ENCODE measurements at places on chromosomes 4 and X.
A peak's percentile ranks its signal among the peaks of the same experiment; 100 is the strongest.

GRCh38 chrX:22746081-22746480 lies 253.7 kb upstream of the DDX53 start:
- DNase-seq: no peak

DNA sequence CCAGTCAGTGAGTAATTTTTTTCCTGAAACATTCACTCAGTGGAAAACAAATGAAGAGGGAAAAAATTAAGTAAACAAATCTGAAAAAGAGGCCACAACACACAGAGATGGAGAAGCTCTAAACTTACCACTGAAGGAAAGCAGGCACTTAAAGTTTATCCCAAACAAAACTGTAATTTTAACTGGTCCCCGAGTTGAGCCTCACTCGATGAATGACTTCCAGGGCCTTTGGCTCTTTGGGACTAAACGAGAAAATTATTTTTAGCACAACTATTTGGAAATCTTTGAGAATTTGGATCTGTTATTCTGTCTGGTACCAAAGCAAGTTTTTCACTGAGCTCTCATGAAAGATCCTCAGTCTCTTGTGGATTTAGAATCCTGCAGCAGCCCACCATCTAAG lies at the start of gene C1QTNF7:
TSS of gene C1QTNF7 (plus strand) at position 333 of the 400 bp plus-strand sequence. CDS start 7,711 bp downstream, outside the sequence.
- no peak for DNase-seq

DNA sequence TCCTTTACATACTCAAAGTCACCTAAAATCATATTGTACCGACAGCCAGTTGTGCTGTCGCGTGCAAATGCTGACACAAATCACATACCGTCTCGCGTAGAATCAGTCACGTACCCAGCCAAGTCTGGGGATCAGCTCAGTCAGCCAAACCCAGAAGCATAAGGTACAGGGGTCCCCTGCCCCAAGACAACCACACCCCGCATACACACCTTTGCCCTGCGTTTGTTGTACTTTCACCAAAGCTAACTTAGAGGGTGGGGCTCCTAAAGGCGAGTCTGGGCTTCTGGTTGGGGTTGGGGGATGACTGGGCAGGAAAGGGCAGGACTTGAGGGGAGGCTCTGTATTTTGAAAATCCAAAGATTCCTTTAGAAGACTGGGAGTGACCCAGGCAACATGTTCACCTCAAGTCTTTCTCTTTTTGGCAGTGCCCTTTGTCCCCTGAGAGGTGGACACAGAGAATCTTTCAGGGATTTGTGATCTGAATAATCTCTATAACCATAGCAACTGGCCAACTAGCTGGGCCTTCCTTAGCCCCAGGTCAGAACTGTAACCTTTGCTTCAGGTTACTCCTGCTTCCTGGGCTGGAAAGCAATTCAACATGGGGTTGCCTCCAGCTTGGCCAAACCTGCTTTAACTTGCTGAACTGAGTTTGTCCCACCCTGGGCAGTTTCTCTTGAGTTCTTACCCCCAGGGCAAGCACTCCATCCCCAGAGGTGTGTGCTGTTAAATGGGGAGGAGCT lies 992 bp downstream of the GDPD2 start:
- DNase-seq: no peak

DNA sequence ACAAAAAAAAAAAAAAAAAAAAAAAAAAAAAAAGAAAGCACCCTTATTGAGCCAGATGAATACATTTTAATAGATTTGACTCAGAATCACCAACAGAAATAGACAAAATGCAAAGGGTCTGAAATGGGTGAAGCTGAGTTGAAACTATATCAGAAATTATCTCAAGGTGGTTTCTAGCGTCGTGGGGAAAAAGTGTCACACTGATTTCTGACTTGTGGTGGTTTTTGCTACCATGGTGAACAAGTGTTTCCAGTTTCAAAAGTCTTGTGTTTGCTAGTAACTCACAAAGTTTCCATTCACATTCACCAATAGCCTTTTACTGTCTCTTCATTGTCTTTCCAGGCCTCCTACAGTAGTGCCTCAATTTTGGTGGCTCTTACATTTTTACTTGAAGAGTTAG lies 135.5 kb downstream of the ARHGAP24 start:
- DNase-seq: no peak

DNA sequence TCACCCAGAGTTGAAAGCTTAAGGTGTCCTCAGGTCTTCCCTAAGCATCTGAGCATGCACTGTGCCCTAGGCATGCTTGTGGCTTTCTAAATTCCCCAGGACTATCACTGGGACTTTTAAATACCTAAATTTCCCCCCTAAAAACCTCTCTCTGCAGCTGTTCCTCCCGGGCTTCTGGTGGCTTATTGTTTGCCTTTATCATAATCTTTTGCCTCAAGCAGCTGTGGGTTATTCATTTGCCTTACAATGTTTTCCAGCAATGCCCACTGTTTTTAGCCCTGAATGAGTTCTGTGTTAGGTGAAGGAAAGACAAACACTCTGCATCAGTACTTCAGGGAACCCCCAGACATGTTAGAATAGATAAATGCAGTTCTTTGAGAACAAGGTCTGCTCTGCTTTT lies 455.0 kb downstream of the ZIC3 start:
- DNase-seq: no peak

DNA sequence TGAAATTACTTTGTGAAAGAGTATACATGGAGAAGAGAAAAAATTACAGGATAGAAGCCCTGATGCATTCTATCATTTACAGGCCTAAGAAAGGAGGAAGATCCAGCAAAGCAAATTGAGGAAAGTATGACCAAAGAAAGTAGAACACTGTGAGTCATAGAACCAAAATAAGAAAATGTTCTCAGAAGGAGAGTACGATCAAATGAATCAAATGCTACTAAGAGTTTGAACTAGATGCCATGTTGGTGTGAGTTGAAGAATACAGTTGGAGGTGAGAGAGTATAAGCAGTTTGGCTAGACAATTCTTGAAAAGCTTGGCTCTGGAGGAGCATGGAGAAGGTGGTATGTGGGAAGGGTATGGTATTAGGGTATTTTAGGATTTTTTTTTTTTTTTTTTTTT lies 161.8 kb downstream of the RPA4 start:
- no peak for DNase-seq

DNA sequence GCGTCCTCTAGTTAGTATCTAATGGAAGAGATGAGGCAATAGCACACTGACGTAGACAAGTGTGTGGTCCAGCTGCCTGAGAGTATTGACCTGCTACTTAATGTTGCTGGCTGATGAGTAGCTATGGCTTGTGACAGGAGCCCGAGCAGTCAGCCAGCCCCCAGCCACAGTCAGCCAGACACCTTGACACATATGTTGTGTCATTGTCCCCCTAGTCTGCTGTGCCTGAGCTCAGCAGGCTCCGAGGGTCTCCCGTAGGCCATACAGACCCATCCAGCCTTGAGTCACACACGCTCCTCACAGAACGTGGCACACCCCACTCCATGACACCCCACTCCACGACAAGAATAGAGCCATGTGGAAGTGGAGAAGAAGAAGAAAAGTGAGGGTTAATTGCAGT lies 362.1 kb downstream of the UNC5C start:
- no peak for DNase-seq

DNA sequence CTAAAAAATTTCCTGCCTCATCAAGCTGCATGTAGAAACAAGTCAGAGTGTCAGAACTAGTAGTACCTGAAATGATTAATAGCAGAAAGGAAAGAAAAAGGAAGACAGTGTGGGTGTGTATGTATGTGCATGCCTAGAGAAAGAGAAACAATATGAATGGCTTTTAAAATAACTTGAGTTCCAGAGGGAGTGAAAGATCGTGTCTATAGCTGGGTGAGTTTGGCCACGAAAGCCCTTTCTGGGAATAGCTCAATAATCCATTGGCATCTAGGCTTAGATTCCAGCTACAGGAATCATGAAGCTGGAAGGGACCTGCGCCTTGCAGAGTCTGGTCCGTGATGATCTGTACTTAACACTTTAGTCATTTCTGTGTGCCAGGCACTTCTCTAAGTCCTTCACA lies 195.6 kb downstream of the RAPGEF2 start:
- DNase-seq: no peak

GRCh38 chrX:100409610-100410590 lies at the start of gene PCDH19:
Gene PCDH19 (minus strand): TSS chrX:100410273. CDS start chrX:100408597, 1,676 bp downstream.
- DNase-seq: peak; percentile 29

GRCh38 chr4:130146773-130147172 lies 1050.8 kb downstream of the C4orf33 start:
- DNase-seq: no peak

DNA sequence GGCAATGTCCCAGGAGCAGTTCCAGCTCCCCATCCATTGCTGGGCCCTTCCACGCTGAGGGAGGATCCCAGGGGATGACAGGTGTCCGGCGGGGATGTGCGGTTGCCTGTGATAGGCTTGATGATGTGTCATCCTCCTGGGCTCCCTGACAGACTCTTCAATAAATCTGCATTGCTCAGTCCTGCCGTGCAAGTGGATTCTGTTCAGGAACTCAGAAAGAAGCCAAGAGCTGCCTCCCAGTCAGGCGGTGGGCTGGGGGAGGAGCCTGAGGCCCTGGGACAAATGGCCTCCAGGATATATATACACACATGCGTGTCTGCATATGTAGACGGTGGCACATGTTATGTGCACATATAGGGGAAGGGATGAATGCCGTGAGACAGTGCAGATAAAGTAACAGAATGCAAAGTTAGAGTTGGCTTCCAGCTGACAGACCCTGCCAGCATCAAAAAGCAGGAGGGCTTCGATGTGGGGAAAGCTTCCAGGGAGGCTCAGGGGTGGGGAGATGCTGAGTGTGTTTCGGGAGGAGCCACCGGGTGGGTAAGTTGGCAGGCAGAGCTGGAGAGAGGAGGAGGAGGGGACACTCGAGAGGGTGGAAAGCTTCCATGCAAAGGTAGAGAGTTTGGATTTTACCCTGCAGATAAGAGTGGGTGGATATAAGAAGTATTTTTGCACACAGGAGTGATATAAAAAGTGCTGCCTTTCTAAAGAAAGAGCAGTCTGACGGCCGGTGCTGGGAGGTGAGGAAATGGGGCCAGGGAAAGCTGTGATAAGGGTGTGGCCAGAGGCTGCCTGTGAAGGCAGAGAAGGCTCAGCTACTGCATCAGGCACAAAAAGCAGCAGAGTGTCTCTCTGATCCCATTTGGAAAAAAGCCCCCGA lies 28.5 kb upstream of the CRMP1 start:
- DNase-seq: no peak

DNA sequence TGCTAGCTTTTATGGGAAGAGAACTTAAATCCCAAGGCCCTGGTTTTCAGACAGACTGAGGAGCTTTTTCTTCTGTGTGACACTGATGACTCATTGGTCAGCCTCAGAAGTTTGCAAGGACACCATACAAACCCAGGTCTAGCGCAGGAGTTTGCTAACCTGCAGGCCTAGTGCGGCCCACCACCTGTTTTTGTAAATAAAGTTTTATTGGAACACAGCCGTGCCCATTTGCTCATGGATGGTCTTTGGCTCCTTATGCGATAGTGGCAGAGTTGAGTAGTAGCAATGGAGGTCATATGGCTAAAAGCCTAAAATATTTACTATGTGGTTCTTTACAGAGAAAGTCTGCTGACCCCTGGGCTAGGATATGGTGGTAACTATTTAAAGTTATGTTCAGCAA lies 98.3 kb downstream of the STOX2 start:
- no peak for DNase-seq

GRCh38 chr4:95833711-95834194 lies 6.1 kb upstream of the PDHA2 start:
- DNase-seq: no peak

DNA sequence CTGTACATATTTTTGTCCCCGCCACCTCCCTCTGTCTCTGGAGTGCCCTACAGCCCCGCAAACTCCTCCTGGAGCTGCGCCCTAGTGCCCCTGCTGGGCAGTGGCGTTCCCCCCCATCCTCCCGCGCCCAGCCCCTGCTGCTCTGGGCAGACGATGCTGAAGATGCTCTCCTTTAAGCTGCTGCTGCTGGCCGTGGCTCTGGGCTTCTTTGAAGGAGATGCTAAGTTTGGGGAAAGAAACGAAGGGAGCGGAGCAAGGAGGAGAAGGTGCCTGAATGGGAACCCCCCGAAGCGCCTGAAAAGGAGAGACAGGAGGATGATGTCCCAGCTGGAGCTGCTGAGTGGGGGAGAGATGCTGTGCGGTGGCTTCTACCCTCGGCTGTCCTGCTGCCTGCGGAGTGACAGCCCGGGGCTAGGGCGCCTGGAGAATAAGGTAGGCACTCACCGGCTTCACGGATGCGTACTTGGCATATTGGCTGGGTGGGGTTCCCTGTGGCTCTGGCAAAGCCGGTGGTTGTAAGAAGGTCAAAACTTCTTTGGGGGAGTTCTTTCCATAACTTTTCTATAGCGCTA lies 653 bp downstream of the HHIP start:
- no peak for DNase-seq

- no peak for DNase-seq
These were observed 79.2 kb downstream of the SLC2A9 start for GRCh38 chr4:9942139-9942538.

DNA sequence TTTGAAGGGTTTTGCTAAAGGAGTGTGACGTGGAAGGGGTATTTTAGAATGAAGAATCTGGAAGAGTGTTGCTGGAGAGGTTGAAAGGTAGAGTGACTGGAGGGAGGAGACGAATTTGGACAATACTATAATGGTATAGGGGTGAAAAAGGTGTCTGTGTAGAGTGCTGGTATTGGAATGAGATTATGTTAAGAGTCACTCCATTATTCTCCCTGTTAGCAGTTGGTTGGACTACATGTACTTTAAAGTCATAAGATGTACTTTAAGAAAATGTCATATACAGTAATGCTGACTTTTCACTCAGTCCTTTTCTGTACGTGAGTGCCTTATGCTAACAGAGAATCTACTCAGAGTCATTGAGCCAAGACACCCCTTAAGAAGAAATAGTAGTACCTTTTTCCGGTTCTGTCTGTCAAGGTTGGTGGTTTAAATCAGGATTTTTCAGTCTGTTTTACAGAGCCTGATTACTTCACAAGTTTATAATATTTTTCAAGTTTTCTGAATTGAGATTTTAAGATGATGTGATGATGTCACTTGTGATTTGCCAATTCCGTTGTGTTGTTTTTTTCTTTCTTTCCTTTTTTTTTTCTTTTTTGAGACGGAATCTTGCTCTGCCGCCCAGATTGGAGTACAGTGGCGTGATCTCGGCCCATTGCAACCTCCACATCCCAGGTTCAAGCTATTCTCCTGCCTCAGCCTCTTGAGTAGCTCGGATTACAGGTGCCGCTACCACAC lies 56.6 kb downstream of the WWC2 start:
- DNase-seq: no peak

DNA sequence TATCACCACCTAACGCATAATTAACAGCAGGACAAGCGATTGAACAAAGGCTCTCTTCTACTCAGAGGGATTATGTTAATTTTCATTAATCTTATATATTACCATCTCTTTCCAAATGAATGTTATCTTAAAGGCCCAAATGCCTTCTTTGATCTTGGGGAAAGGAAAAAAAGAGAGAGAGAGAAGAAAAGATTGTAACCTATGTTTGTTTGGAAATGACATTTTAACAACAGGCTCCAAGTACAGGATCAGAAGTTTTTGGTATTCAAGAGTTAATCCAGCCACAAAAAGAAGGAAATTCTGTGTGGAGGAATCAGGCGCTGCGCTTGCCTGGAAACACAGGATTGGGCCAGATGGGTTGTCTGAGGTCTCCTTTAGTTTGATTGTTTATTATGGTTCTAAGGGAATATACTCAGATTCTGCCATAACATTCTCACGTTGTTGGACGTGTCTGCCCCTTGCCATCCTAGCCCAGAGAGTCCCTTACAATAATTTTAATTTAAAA lies 100.7 kb upstream of the STX18 start:
- DNase-seq: no peak
